Osteoblast (primary cell): ENCODE measurements at places on chromosomes 7 and 10. TPM values are rescaled to one million over a fixed set of nuclear protein-coding genes. Genes with fewer than 3 reads are reported as not detected.

The AS3MT gene
- 6.2 and 8.0 TPM in 2 replicates for total RNA-seq

GRCh38 chr10:117509573-117509972, 33.0 kb upstream of the EMX2 start:
- H3K27ac ChIP-seq = no peak overlapping the region
- no peak overlapping the region for H3K4me3 ChIP-seq
- H3K4me1 ChIP-seq = no peaks in the 10 kb centered on the region
- DNase-seq = no peak
- H3K36me3 ChIP-seq = no peaks in the 10 kb centered on the region

GRCh38 chr7:25643286-25643685, 415.0 kb upstream of the NPVF start:
- no peak overlapping the region for H3K4me3 ChIP-seq
- DNase-seq = no peak
- H3K27ac ChIP-seq = no peak overlapping the region
- H3K36me3 ChIP-seq = no peaks in the 10 kb centered on the region
- no peaks in the 10 kb centered on the region for H3K27me3 ChIP-seq

GRCh38 chr7:113143486-113144257, 25.3 kb upstream of the SMIM30 start:
- H3K36me3 ChIP-seq = no peaks in the 10 kb centered on the region
- no peak overlapping the region for H3K4me3 ChIP-seq
- no peaks in the 10 kb centered on the region for H3K4me1 ChIP-seq
- DNase-seq = no peak
- no peak overlapping the region for H3K27ac ChIP-seq

DNA sequence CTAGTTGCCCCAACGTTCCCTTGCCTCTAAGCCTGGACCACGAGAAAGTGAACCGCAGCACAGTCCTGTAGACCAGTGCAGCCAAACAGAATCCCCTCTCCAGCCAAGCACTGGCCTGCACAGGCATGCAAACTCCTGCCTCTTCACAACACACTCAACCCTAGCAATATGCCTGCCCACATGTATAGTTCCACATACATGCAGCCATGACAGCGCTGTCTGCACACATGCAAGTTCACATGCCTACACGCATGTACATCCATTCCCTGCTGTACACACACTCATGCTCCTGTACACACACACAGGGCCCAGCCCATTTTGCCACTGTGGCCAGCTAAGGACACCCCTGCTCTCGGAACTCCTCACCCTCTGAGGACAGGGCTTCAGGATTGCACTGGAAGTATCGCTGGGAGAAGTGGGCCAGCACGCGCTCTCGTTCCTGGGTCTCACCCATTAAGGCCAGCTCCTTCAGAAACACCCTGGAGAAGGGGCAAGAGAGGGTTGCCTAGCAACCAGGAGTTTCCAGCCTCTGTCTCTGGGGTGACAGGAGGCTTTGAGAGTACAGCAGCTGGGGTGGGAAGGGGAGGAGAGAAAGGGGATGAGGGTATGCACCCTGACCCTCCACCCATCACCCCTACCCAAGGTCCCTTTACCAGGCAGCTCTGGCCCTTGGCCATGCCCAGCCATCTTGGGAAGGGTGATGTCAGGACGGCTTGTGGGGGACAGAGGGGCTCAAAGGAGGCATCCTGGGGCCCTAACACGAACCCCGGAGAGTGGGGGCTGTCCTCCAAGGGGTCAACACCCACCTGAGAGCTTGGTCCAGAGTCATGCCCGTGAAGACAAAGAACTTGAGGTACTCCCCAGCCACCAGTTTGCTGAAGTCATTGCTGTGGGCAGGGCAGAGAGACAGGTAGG, 7.0 kb downstream of the PSD start:
- DNase-seq = peak; percentile 71
- H3K27ac ChIP-seq = no peak overlapping the region
- H3K4me3 ChIP-seq = no peak overlapping the region
- H3K27me3 ChIP-seq = peaks cover 73% of the 10 kb centered on the region

DNA sequence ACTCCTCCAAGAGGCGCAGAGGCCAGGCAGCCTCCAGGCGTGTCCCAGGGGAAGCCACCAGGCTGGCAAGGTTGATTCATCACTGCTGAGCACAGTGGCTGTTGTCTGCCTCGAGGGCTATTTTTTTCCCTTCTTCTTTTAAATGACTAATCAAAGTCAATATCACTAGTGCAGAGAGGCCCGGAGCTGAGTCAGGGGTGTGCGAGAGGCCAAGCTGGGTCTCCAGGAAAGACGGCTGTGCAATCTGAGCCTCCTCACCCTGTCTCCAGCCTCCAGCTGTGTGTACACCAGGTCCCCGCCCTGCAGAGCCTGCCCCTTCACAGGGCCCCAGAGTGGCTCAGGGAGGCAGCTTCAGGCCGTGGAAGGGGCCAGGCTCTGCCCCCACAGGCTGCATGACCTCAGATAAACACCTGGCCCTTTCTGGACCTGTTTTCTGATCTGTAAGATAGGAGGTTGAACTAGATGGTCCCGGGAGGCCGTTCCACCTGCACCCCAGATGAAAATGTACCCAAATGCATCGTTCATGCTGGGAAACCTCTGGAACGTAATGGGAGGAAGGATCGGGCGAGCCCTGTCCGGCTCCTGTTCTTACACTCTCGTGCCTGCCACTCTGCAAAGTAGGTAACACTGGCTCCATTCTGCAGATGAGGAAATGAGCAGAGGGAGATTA, 3.7 kb downstream of the STX1A start:
- no peaks in the 10 kb centered on the region for H3K27me3 ChIP-seq
- peak overlapping the region; percentile 68 for H3K27ac ChIP-seq

The ACSM6 gene
- total RNA-seq = not detected in 2 replicates

The NKX1-2 gene
- total RNA-seq = not detected in 2 replicates

DNA sequence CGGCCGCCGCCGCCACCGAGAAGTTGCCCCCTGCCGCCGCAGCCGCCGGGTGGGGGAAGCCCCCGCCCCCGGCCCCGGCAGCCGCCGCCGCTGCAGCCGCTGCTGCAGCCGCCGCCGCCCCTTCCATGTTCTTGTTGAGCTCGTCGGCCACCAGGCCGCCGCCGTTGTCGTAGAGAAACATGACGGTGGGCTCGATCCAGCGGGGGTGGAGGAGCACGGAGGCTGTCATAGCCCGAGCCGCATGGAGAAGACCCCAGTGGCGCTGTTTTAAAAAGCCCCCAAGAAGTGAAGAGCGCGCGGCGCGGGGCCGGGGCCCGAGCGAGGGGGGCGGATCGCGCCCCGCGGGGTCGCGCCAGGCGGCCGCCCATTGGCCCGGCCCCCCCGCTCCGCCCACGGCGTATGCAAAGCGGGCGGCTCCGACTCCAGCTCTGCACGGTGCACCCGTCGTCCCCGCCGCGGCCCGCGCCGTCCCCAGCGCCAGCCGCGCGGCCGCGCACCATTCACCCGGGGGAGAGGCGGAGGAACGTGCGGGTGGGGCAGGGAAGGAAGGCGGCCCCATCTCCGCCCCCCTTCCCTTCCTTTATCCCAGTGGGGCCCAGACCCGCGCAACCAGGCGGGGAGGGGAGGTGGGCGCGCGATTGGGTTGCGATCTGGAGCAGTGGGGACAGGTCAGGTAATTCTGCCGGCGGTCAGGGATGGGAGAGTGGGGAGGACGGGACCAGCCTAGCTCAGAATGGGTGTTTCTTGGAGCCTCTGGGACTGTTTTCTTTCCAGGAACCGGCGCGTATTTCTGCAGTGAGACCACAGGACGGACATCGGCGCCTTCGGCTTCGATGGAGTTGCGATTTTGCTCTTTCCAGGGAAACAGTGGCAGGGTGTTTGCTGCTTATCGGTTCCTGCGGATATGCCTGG, at the start of gene HOXA13:
TSS of gene HOXA13 (minus strand) at position 243 of the 912 bp plus-strand sequence. CDS start at position 229, 14 bp downstream.
- H3K36me3 ChIP-seq = no peaks in the 10 kb centered on the region
- DNase-seq = peak; percentile 95
- peak within 1 kb of the TSS; percentile 80 for H3K4me3 ChIP-seq

The DENND2A gene
- total RNA-seq = 0.36 and 0.59 TPM in 2 replicates

GRCh38 chr7:39745320-39745719, 121.9 kb downstream of the RALA start:
- peaks cover 15% of the 10 kb centered on the region for H3K4me1 ChIP-seq
- H3K27me3 ChIP-seq = no peaks in the 10 kb centered on the region
- no peak for DNase-seq
- no peak overlapping the region for H3K4me3 ChIP-seq
- H3K36me3 ChIP-seq = no peaks in the 10 kb centered on the region

GRCh38 chr7:127317447-127317961, 64.8 kb upstream of the GRM8 start:
- no peak for DNase-seq
- H3K36me3 ChIP-seq = no peaks in the 10 kb centered on the region
- H3K4me1 ChIP-seq = no peaks in the 10 kb centered on the region
- no peak overlapping the region for H3K4me3 ChIP-seq
- no peak overlapping the region for H3K27ac ChIP-seq
- no peaks in the 10 kb centered on the region for H3K27me3 ChIP-seq

- peak within 1 kb of the TSS; percentile 91 for H3K27ac ChIP-seq
- H3K4me3 ChIP-seq = peak within 1 kb of the TSS; percentile 83
- H3K27me3 ChIP-seq = no peaks in the 10 kb centered on the region
- peaks cover 8% of the 10 kb centered on the region for H3K36me3 ChIP-seq
- peak; percentile 87 for DNase-seq
These were observed at the start of gene GNG11 for GRCh38 chr7:93921607-93922566. GNG11 (plus strand) TSS chr7:93921735; CDS start chr7:93922138, 403 bp downstream.

DNA sequence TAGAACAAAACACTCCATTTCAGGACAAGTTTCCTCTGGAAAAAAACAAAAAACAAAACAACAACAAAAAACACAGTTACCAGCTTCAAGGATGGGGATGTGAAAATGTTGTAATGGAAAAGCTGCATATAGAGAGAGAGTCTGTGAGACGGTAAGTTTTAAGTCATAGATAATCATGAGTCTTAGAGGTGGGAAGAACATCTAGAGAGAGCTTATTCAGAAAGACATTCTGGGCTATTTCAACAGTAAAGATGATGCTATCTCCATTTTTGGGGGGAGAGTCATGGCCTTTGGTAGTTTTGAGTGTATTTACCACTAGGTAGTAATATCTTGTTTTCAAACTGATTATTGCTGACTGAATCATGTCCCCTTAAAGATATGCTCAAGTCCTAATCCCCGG, 23.3 kb upstream of the INPP5F start:
- H3K4me3 ChIP-seq = no peak overlapping the region
- DNase-seq = no peak
- no peaks in the 10 kb centered on the region for H3K4me1 ChIP-seq
- H3K36me3 ChIP-seq = no peaks in the 10 kb centered on the region

DNA sequence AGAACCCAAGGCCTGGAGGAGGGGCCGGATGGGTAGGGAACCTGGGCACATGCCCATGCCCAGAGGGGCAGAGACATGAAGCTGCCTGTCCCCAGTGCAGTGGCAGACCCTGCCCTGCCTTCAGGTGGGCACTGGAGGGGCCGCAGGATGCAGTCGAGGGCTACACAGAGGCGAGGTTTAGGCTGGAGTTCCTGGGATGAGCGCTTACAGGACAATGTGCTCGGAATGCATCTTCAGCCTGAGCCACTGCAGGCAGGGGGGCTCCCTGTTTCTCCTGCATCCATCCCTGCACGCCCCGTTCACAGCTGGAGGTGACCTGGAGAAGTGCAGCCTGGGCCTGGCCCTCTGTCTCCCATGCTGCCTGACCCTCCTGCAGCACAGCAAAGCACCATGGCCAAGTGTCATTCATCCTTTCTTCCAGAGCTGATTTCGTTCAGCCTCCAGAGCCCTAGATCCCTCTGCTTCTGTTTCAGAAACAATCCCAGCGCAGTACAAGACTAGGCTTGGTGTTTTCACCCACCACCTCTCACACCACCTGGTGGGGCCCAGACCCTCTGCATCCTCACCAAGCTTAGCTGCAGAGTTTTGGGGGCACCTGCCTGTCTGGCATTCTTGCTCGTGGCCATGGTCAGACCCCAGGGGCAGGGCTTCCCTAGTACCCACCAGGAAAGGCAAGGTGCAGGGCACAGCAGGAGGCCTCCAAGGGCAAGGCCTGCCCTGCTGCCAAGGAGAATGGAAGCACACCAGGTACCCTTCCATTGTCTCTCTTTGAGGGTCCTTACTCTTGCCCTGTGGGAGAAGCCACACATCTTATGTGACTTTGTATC, 311.9 kb downstream of the TCERG1L start:
- no peaks in the 10 kb centered on the region for H3K36me3 ChIP-seq
- no peak for DNase-seq
- no peak overlapping the region for H3K27ac ChIP-seq
- H3K4me3 ChIP-seq = no peak overlapping the region
- no peaks in the 10 kb centered on the region for H3K4me1 ChIP-seq
- H3K27me3 ChIP-seq = no peaks in the 10 kb centered on the region

DNA sequence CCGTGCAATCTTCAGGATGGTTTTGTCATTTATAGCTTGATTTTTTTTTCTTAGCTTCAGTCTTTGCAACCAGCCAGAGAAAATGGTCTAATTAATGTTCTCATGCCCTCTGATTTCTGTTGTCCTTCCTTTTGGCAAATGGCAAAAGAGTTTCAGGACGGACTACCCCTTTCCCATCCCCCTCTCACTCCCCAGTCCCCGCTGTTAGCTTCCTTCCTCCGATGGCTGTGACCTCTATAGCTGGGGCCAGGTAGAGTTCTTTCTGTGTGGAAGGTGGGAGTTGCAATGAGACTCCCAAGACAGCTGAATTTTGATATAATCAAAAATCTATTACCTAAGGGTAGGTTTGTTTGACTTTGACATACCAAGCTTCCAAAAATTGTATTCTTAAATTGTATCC, 362.0 kb downstream of the PAXIP1 start:
- H3K27ac ChIP-seq = no peak overlapping the region
- no peak overlapping the region for H3K4me3 ChIP-seq
- H3K4me1 ChIP-seq = no peaks in the 10 kb centered on the region
- H3K27me3 ChIP-seq = no peaks in the 10 kb centered on the region
- H3K36me3 ChIP-seq = no peaks in the 10 kb centered on the region
- DNase-seq = no peak

DNA sequence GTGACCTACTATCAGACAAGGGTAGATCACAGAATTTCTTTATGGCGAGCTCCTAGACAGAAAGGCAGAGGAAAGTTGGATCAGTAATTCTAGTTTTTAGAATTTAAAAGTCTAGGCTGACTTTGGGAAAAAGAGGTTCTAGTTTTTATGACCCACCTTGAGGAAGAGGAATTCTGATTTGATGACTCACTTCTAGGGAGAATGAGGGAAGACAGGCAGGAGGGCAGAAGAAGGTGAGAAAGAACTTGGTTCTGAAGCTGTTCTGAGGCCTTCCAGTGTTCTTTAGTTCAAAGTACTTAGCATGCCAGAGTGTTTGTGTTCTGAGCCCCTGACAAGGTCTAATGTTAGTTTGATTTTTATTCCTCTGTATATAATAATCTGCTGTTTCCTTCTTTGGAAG, 97.2 kb downstream of the PODXL start:
- H3K36me3 ChIP-seq = peaks cover 12% of the 10 kb centered on the region
- no peaks in the 10 kb centered on the region for H3K4me1 ChIP-seq
- H3K27me3 ChIP-seq = no peaks in the 10 kb centered on the region
- no peak for DNase-seq

DNA sequence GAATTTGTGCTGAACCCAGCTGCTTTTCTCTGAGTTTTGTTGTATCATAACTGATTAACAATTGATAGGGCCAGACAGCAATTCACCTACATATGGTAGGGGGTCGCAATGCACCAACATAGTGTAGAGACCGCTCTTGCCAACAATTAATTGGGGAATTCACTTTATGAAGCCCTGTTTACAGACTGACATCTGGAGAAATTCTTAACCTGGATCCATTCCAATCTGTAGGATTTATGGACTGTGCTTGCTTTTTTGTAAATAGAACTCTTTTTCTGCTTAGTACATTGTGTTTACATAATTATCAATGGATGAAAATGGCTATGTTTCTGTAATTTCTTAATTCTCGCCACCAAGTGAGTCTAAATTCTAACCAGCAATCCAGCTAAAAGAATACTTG, 311.7 kb upstream of the BMPER start:
- H3K27ac ChIP-seq = no peak overlapping the region
- DNase-seq = no peak
- H3K4me3 ChIP-seq = no peak overlapping the region
- peaks cover 6% of the 10 kb centered on the region for H3K4me1 ChIP-seq
- no peaks in the 10 kb centered on the region for H3K36me3 ChIP-seq
- H3K27me3 ChIP-seq = no peaks in the 10 kb centered on the region
